Cortex of kidney (tissue), 1 donor: ENCODE measurements at places on chromosomes 2 and 18.

DNA sequence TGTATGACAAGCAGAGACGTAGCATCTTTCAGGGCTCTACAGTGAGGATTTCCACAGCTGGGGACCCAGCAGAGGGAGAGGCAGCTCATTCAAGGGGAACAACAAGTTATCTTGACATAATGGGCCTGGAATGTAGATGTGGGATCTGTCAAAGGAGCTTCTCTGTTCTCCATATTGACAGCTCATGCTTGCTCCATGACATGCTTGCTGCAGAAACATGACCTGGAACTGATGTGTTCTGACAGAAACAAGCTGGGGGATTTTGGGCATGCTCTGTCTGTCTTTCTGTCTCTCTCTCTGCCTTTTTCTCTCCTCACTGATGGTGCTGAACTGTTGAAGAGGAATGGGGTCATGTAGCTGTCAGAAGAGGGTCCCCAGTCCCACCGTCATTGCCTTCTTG is 79.6 kb downstream of the MMADHC start:
- no peak for DNase-seq

- no peak for DNase-seq
These were observed 113.2 kb downstream of the BCL11A start for GRCh38 chr2:60440079-60440766.

DNA sequence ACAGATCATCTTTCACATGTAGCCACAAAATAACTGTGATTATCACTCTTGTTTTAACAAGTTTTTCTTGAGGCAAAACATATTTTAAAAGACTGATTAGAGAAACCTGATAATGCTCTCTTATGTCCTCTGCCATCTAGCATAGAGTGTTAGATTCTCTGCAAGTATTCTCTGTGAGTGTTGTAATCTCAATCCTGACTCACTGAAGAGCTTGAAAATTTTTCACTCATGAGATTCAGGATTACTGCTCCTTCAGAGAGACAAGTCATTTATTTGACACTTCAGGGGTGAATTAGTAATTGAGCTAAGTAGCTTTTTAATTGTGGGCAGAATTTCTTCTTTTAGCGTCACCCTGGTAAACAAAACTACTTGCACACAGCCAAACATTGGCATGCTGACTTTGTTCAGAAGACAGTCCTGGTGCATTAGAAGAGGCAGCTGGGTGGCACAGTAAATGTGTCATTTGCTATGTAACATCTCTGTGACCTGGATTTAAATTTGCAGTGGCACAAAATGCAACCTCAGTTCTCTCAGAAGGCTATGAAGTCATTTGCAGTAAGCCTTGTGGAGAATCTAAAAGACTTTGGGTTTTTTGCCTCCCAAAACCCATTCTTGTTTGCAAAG is 172.9 kb downstream of the LRP1B start:
- no peak for DNase-seq

DNA sequence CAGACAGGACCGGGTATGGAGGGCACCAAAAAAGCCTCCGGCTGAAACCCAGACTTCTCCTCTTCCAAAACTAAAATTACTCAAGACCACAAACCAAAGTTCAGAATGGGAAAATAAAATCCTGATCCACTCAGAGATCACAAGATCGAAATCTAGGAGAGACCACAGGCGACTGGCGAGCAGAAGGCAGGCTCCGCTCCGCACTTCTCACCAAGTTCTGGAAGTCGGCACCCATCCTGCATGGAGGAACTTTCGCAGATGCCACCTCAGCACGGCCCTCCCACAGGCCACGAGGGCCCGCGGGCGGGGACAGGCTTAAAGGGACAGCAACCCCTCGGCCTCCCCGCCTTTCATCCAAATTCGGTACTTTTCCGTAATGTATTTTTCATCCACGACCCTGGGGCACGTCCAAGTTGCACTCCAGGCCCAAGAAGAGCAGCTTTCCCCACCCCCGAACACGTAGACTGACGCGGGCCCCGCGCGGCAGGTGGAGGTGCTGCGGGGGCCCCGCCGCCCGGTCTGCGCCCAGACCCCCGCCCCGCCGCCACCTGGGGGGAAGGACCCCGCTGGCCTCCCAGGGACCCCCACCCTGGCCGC is 43.7 kb downstream of the HDLBP start:
- DNase-seq, result no peak

GRCh38 chr2:148876202-148876594 is 1.2 kb downstream of the KIF5C start:
- DNase-seq, result no peak

GRCh38 chr2:197959383-197959782 is 155.0 kb downstream of the PLCL1 start:
- DNase-seq, result no peak

DNA sequence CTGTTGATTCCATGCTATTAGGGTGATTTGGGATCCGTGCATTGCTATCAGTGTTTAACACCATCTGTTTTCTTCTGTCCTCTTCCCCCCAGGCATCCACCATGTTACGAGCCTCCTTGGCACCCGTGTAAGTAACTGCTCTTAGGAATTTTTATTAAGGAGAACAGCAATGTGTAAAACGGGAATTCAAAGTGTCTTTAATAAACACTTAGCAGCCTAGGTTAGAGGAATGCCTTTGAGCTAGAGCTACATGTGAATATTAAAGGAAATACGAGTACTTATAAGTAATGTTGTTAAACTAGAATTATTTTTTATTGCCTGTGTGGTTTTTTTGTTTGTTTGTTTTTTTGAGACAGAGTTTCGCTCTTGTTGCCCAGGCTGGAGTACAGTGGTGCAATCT is 58.1 kb downstream of the ARMC9 start:
- no peak for DNase-seq

DNA sequence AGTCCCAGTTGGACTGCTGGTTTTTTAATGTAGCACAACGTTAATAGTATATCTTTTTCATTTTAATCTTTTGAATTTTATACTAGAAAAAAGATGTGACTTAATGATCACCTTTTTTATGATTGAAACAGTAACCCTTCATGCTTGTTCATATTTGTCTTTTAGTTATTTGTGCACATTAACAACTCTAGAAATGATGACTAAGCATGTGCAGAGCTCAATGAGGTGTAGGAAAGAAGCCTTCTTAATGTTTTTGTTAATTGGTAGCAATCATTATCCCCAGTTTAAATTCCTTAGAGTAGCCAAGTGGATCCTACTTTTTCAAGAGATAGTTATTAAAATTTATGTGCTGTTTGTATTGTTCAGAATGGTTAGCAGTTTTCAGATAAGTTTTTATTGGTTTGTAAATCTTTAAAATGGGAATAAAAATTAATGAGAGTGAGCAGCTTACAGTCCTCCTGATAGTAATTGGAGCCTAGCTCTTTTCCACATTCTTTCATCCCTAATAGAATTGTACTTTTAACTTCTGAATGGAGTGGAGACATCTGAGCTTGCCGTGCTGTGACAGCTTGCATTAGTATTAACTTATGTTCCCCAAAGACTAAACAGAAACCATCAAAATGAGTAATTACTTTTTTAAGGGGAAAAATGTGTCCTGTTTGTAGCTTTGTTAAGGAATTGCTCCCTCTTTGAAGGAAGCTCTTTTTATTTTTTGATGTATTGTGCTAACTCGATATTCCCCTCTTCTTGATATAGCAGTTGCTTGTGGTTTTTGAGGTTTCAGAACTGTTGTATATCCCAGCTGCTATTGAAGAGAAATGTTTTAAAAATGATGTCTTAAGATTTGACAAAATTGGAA is 17.3 kb downstream of the PIK3C3 start:
- DNase-seq, result no peak

DNA sequence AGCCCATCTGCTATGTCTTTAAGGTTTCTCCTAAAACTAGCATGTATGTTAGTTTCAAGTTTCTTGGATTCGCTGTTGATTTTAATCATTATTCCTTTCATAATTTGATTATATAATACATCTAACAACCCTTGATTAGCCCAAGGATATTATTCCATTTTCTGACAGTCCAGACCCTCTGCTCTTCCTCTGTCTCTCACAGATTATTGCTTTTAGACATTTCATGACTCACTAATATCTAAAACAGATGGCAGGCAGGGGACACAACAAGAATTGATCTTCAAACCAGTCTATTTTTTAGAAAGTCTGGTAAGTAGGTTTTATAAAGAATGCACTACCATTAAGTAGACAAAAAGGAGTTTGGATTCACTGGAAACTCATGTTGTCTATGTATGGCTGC is 162.2 kb downstream of the ANKRD44 start:
- DNase-seq, result no peak
